Cortex of kidney (tissue), 1 donor: ENCODE measurements at places on chromosomes 3 and 15.

DNA sequence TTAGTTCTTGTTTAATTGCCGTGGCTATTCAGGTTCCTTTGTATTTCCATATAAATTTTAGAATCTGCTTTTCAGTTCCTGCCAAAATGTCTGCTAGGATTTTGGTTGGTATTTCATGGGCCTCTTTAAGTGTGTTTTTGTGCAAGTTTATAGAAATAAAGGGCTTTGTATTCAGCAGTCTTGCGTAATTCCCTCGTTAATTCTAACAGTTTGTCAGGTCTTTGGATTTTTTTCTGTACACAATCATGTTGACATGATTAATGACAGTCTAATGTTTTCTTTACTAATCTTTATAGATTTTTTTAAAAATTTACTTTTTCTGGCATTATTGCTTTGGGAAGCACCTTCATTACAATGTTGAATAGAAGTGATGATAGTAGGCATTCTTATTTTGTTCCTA lies 120.9 kb downstream of the NEK11 start:
- no peak for DNase-seq

DNA sequence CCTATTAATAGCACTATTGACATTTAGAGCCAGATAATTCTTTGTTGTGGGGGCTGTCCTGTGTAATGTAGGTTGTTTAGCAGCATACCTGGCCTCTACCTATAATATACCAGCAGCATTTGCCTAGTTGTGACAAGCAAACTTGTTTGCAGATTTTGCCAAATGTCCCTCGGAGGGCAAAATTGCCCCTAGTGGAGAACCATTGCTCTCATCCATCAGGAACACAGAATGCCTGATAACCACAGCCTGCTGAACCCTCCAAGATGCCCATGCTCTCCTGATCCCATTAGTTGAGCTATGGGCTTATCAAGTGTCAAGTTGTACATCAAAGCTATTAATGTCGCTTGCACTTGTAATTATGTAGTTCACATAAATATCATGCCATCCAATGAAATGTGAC lies 15.0 kb upstream of the KBTBD8 start:
- no peak for DNase-seq

DNA sequence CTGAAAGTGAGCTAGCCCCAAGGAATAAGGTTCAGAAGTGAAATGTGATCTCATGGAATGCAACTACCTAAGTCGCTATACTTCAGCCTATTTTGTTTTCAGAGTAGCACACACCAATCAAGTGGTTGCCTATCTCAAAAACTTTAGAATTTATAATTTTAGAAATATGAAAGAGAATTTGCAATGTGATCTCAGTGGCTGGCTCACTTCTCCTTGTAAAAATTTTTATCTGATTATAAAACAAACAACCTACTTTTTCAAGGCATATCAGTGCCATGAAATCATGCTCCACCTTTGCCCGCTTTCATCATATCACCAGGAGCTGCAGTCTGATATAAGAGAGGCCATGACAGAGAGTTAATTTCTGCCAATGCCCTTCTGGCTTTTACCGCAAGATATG lies 47.3 kb downstream of the CLDN11 start:
- DNase-seq = no peak

DNA sequence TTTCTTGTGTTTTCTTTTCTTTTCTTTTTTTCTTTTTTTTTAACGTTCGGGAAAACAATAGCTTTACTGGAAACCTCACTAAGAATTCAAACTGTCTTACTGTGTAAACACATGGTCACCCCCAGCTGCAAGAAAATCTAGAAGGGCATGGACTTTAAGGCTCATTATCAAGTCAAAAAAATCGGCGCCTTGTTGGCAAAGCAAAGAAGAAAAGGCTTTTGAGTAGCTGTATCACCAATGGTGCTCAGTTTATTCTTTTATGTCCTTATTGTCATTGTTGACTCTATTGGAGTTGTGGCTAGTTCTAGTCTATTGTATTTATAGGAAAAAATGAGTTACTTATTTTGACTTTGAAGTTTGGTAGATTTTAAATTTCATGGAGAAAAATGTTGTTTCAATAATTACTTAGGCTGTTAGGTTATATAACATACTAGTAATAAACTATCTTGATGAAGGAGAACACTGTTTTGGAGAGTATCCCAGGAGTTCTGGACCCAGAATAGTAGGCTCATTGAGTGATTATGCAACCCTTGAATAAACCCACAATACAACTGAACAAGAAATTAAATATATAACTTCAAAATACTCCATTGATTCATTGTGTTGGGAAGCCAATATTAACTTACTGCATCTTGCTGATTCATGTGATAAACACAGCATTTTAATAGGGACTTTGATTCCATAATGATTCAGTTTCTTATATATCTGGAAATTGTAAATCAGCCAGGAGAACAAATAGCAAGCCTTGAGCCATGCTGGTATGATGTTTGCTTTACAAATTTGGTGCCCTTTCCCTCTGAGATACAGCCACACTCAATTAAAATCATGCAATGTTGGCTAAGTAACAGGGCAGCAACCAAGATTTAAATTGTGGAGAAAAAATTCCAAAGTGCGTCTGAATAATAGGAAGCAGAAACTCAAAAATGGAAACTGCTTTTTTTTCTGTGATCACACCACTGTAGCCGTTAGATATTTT lies 27.8 kb upstream of the GOLIM4 start:
- DNase-seq = no peak

- DNase-seq = no peak
Observed at GRCh38 chr3:122260206-122260605, 64.8 kb upstream of the CSTA start.

- no peak for DNase-seq
Observed at GRCh38 chr3:192408007-192408646, 319.2 kb downstream of the FGF12 start.

DNA sequence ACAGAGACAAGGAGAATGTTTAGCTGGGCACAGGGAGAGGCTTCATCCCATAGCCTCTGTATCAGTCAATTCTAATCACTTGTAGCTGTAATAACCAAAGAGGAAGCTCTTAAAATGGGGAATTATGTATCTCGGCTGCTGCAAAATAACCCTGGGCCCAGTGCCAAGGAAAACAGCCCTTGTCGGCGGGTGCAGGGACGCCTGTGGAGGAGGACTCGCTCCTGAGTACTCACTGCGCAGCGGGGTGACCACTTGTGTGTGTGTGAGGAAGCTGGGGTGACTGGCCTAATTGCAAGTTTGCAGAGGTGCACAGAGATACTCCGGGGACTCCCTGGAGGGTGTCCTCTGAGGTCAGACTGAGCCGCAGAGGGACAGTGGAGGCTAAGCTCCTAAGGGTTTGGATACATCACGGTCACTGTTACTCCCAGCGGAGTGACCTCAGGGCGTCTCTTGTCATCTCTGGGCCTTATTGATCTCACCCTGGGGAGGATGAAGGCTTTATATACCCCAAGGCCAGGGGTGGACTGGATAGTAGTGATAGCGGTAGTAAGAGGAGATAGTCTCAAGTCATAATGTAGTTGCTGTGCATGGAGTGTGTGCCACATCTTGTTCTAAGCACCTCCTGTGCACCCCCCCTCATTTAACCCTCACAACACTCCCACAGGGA lies 37.2 kb downstream of the SLC6A6 start:
- no peak for DNase-seq

GRCh38 chr3:195129644-195130492 lies 141.1 kb downstream of the XXYLT1 start:
- no peak for DNase-seq

DNA sequence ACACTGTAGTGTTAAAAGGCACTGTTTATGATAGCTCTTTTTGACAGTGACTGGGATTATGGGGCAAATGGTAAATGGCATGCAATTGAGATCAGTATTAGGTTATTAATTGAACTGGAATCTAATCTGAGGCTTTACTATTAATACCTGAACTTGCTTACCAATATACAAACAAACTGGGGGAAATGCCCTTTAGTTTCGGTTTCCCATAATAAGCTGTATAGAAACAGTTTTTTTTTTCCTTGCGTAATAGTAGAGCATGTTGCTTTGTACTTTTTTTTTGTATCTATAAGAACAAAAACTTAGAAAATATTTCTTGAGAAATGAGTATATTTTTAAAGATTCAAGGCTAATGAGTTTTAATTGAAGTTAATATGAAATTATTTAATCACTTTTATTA lies 95.0 kb downstream of the FNDC3B start:
- DNase-seq = no peak

GRCh38 chr3:59839283-59839682 lies 789.5 kb upstream of the CFAP20DC start:
- no peak for DNase-seq

DNA sequence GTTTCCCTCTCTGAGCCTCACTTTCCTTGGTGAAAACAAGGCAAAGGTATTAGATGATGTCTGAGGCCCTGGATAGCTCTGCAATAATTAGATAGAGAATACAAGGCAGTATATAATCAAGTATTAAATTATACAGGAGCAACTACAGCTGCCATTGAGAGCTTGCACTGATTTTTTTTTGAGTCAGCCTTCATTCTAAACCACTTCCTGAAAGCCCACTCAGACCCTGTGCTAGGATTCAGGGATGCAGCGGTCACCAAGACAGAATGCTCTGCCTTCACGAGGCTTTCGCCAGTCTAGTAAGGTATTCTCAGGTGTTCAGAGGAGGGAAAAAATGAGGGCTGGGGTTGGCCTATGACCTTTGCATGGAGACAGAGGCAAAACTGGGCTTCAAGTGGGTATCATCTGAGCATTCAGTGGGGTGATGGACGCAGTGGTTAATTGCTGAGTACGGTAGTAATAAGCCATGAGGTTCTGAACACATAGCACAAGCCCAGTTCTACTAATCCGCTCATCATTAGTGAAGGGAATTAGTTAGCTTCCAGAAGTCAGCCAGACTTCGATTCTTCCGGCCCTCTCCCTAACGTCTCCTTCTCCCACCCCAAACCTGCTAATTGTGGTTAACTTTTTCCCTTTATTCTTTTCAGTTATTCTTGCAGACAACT lies 3.6 kb downstream of the VGLL4 start:
- DNase-seq = no peak

DNA sequence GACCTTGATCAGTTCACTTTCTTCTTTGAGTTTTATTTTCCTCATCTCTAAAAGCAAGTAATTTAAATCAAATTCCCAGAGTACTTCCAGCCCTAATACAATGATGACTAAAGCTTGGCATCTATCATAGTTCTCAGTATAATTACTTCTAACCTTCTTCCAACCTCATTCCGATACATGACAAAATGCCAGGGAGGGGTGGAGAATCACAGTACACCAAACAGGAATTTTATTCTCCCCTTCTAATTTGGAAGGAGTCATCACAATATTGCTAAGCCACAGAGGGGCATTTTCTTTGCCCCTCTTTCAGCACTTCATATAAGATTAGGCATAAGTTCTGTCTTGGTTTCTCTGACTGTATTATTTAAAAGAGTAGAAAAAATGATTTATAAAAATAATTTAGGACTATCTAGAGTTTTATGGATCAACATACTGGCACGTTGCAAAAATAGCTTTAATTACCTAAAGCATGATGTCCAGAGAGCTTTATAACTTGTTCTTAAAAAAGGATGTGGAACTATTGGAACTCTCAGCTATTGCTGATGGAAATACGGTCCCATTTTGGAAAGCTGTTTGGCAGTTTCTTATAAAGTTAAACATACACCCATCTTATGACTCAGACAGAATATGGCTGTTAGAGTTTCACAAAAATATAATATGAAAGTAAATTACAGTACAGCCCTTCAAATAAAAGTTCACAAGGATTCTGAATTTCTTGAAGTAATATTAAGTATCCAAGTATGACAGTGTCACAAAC lies 86.9 kb upstream of the UBE2E2 start:
- no peak for DNase-seq

GRCh38 chr15:73697033-73697467 lies 12.9 kb downstream of the CD276 start:
- no peak for DNase-seq

DNA sequence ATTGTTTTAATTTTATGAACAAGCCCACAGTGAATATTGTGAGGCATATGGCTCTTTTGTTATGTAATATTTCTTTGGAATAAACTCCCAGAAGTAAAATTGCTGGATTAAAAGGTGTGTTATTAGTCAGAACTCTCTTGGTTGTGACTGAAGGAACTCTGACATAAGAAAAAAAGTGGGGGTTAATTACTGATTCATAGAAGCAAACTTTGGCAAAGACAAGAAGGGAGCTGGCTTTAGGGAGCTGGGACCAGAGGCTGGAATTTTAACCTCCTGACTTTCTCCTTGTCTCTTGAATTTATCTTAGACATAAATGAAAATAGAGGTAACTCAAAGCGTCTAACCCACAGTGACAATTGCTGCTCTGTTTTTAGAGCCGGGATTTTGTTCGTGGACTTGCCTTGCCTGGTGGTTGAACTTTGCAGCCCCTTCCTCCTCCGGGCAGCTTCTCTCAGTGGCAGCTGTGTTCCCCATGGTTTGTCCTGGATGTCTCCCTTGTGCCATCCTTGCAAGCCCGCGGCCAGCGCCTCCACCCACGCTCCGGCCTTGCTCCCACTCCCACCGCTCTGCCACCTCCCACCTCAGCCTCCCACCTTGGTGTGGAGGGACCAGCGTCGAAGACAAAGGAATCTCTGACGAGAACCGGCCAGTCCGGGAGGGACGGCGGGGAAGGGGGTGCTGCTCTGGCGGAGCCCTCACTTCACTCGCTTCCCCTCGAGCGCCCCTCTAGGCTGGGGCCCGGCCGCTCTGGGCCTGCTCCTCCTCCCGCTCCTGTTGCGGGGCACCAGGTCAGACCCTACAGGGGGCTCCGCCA lies 28.0 kb downstream of the ARHGAP31 start:
- no peak for DNase-seq

DNA sequence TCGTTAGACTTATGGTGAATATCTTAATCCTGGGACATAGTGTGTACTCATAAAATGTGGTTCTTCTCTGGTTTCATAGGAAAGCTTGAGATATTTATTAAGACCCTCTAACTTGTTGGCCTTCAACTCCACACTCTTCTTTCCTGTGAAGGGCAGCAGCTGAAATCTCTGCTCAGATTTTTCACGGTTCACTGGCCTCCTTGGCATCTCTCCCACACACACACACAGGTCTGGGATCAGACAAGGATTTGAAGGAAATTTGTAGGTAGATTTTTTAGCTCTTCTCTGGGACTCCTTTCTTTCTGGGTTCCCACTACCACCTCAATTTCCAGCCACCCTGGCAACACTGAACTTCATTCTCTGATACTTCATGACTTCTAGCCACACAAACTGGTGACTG lies 70.2 kb downstream of the MYRIP start:
- no peak for DNase-seq

DNA sequence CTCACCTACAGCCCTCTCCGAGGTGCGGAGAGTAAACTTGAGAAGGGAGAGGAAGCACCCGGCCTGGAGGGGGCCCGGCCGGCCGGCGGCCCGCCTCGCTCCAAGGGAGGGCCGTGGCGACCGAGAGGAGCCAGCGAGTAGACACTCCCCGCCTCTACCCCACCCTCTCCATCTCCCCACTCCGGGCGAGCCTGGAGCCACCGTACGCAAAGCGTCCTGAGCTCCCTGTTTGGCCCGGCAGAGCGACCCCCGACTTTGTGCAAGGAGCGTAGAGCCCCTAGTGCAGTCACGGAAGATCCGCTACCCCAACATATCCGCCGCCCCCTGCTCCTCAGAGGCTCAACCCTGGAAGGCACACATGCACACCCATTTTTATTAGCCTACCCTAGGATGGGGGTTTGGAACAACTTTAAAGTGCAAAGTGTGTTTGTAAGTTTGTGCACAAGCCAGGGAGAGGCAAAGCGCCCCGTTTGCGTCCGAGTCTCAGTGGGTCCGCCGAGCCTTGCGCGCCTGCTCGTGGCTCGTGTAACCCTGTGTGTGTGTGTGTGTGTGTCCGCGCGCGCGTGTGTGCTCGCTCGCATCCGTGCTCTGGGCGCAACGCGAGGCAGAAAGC lies 508 bp upstream of the SMAD6 start:
- no peak for DNase-seq

- DNase-seq = no peak
Observed at GRCh38 chr15:84734794-84735479, 13.5 kb upstream of the ZNF592 start.
